ENCODE measurements at places on chromosomes 4 and X.

DNA sequence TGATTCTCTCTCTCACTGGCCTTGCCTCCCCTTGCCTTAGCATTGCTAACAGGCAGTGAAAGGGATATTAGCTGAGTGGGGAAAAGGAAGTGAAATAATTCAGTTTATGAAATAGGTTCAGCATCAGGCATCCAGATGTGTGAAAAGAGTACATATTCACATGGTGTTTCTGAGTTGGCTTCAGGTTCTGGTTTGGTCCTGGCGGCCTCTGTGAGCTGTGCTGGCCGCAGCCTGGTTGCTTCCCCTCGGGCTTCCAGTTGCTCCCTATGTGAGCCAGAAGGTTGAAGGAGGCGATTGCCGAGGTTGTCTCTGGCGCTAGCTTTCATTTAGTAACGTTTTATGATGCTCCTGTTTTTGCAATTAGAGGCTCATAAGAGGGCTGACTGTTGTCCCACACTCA is 99.1 kb upstream of the TLR2 start:
- peak; percentile 16 for DNase-seq

DNA sequence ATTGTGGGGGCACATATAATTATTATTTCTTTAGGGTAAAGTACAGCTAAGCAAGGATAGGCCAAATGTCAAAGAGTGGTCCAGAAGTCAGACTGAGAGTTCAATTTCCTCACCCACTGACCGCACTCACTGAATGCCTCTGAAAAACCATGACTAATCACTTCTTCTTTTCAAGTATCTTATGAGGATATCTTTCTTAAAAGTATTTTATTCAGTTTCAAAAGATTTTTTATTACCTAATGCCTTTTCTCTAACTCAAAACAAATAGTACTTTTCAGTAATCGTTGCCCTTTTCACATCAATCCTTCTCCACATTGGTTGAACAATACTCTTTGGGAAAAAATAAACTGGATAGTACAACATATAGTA is 61.7 kb upstream of the CAMK2D start:
- no peak for DNase-seq

- DNase-seq = no peak
Observed at GRCh38 chrX:134482371-134482770, 22.4 kb downstream of the HPRT1 start.

- no peak for DNase-seq
Observed at GRCh38 chr4:152848508-152848907, 68.8 kb downstream of the ARFIP1 start.

DNA sequence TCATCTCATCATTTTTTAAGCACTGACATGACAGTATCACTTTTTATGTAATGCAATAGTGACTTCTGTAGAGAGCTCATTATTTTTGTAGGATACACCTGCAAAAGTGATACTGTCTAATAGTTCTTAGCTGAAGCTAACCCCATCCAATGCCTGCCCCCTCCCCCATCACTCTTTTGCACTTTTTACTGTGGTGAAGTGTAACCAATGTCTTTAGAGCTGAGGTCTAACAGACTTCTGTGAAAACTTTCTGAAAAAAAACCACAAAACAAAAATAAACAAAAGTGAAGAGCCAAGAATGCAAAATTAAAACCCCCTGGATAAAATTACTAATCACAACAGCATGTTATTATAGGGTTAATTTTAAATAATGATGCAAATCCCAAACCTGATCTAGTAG is 301.1 kb downstream of the ANK2 start:
- DNase-seq = no peak

DNA sequence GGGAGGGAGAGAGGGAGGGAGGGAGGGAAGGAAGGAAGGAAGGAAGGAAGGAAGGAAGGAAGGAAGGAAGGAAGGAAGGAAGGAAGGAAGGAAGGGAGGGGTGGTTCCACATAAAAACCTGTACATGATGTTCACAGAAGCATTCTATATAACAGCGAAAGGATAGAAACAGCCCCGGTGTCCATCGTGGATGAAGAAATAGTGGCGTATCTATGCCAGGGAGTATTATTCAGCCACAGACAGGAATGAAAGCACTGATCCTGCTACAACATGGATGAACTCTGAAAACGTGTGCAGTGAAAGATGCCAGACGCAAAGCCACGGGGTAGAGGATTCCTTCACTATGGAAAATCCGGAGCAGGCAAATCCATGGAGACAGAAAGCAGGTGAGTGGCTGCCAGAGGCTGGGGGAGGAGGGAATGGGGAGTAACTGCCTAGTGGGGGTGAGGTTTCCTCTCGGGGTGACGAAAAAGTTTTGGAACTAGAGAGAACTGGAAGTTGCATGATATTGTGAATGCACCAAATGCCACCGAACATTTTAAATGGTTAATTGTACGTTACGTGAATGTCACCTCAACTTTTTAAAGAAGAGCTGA is 92.2 kb downstream of the ABLIM2 start:
- no peak for DNase-seq

All from upper lobe of left lung (tissue), 6 donors.